Activated naive CD4-positive, alpha-beta T cell treated with anti-CD3 and anti-CD28 coated beads, Interleukin-2, amount 50 U/mL, for 16 hours (primary cell): ENCODE measurements at places on chromosomes 6 and 20.

DNA sequence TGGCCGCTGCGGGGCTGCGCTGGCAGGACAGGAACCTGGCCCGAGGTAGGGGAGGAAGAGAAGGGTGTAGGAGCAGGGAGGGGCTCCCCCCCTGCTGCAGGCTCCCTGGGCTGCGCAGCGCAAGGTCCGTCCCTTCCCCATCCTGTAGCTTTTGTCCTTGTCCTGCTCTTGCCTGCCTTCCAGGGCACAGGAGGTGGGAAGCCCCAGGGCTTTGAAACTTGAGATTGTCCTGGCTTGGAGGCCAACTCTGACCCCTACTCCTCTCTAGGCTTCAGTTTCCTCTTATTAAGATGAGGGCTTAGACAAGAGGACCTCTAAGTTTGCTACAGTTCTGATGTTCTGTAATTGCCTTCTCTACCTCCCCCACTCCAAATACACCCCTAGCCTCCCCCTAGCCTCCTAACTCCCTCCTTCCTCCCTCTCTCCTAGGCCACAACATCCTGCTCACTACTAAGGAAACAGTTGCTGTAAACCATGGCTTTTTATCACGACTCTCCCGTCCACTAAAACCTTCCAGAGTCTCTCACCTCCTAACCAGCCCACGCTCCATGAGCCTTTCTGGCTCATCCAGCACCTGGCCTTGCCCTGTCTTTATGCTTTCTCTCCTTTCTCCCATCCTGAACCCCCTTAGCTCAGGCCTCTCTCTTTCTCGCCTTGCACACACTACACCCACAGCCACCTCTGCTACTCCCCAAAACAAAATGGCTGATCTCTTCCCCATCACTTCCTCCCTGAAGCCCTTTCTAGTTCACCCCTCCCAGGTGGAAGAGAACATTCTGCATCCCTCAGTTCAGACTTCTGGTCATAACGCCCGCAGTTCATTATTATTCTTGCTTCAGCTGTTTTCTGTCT is 10.2 kb downstream of the UNC5CL start:
- no peak for DNase-seq

DNA sequence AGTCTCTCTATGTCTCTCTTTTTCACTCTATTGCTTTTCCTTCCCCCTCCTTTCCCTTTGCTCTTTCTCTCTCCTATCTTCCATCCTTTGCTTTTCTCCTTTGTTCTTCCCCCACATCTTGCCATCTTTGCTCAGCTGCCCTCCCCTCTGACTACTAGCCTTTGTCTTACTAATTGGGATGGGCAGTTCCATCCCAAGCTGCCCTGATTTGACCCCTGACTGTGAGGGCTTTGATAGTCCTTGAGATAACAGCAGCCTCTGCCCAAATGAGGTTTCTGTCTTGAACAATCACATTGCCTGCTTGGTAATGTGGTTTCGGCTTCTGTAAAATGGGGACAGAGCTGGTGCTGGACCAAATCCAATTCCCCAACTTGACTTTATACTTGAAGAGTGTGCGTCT is 327.7 kb downstream of the DHX35 start:
- DNase-seq, result no peak

DNA sequence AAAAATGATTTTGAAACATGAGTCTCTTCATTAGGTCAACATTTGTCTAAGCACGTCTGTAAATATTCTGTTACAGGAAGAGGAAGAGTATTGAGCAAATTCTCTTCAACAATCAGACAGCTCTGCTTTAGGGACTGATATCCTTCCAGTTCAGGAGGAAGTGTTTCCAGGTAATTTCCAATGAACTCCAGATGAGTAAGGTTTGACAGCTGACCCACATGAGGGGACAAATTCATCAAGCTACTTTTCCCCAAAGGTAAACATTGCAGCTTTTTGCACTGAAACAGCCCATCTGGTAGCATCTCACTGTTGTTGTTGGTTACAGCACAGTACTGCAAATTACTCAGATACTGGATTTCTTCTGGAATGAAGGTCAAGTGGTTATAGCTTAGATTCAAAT is 18.1 kb downstream of the ENPP1 start:
- DNase-seq, result no peak

GRCh38 chr6:55621993-55622392 is 43.0 kb upstream of the HMGCLL1 start:
- no peak for DNase-seq

GRCh38 chr6:98640366-98640765 is 194.0 kb upstream of the POU3F2 start:
- DNase-seq, result no peak

- DNase-seq, result no peak
Observed at GRCh38 chr20:57856658-57857057, 146.8 kb upstream of the PMEPA1 start.

- DNase-seq, result no peak
Observed at GRCh38 chr6:131067521-131067920, 4.5 kb upstream of the EPB41L2 start.

DNA sequence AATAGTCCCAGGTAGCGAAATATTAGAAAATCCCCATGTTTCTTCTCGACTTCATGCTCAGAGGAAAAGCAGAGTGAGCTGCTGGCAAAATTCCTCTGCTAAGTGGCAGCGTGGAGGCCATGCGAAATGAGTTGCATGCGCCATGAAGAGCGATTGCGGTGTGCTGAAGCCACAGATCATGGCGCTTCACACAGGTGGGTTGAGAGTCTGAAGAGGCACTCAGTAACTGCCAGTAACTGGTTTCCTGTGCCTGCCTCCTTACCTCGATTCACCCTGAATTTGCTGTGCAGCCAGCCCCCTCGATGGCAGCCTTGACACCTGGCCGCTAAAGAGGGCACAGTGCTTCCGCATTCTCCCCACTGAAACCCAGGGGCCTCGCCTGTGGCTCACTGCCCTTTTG is 301.5 kb downstream of the NRN1 start:
- DNase-seq, result no peak

- DNase-seq, result no peak
Observed at GRCh38 chr6:41055149-41055548, 2.1 kb downstream of the APOBEC2 start.

DNA sequence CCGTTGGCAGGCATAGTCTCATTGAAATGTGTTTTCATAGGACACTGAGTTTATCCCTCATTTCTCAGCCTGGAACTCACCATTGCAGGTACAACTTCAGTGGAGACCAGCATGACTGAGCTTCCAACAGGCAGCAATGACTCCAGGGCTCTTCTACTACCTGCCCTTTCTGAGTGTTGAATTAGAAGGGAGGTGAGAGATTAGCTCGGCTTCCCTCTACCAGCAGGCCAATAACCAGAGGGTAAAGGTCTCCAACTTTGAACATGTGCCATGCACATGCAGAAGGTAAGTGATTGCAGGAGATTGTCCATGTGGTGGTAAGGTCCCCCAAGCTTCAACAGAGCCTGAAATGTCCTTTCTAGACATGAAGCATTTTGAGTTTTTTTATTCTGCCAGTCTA is 233.8 kb upstream of the SUPT3H start:
- no peak for DNase-seq

DNA sequence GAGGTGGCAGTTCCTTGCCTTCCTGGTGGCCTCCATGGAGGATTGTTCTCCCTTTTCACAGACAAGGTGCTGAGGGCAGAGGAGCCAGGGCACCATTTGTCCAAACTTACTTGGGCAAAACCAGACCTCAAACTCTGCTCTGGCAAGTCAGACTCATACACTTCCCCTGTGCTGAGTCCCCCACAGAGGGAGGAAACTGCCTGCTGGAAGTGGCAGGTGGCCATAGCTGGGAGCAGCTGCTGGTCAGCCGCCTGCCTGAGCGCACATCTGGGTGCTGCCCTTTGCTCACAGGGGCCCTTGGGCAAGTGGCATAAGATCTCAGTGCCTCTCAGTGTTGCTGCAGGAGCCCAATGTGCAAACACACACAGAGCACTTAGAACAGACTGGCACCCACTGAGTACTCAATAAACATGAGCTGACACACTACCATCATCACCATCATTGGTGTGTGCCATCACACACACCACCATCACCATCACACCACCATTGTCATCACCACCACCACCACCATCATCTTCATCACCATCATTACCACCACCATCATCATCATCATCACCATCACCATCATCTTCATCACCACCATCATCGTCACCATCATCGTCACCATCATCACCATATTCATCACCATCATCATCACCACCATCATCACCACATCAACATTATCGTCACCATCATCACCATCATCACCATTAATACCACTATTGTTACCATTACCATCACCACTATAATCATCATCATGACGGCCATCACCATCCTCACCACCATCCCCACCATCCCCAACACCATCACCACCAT is 17.6 kb downstream of the NOL4L start:
- no peak for DNase-seq

DNA sequence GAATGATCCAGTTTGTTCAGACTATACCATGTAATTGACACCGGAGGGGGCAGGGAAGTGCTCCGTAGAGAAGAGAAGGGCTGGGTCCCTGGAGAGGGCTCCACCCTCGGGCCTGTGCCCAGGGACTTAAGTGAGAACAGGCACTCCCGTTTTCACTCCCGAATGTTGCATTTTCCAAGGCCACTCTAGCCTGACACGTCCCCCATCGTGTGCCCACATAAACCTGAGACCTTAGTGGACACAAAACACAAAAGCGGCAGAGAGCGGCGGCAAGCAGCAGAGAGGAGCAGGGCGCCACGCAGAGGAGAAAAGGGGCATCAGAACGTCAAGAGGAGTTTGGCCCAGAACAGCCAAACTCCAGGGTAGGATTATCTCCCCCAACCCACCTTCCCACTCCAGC is 1405.1 kb downstream of the GRIK2 start:
- DNase-seq, result no peak

- DNase-seq, result no peak
Observed at GRCh38 chr20:38175304-38176180, 10.5 kb upstream of the TGM2 start.

DNA sequence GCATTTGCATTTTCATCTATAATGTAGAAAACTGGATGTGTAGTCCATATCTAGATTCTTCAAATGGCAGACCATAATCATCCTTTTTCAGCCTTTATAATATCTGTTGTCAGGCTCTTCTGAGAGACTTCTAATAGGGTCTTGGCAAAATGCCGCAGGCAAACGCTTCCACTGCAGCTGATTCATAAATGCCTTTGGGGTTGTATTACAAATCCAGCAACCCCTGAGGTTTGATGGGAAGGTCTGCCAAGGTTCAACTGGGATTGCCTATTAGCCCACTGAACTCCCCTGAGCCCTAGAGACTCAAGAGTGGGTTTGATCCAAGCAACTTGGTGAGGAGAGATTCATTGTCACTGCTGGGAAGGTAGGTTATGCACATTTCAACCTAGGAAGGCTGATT is 365.2 kb upstream of the POU3F2 start:
- no peak for DNase-seq

GRCh38 chr20:48374991-48375595 is 452.7 kb downstream of the PREX1 start:
- DNase-seq, result no peak

- no peak for DNase-seq
Observed at GRCh38 chr6:3744211-3744900, 7.2 kb downstream of the PXDC1 start.

DNA sequence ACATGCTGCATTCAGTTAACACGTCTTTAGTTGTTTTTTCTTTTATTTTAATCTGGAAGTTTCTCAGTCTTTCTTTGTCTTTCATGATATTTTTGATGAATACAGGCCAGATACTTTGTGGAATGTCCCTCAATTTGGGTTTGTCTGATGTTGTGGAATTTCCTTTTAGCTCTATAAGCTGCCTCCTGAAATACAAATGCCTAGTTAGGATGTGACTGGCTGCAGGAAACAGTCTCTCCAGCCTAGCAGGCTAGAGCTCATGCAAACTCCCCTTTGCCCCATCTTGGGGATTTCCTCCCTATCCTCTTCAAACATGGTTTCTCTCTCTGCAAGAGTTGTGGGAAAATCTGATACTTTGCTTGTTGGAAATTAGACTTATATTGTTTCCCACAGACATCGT is 89.3 kb upstream of the JAG1 start:
- DNase-seq, result no peak

DNA sequence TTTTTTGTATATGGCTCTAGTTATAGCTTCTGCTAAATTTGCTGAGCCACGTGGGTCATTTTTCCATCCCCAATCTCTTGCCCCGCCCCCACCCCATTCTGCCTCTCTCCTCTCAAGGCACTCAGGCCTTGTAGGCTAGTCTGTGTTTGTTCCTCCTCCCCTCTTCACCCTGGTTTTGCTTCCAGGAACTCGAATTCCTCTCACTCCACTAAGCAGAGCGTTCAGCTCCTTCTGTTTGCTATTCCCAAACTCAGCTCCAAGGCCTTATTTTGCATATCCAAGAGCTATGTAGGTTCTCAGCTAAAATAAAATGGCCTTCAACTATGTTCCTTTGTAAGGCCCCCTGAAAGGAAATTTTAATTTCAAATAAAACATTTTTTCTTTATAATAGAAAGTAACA is 1293.7 kb downstream of the EPHA7 start:
- DNase-seq, result no peak

GRCh38 chr20:47659904-47660601 is 125.2 kb downstream of the SULF2 start:
- DNase-seq, result no peak

DNA sequence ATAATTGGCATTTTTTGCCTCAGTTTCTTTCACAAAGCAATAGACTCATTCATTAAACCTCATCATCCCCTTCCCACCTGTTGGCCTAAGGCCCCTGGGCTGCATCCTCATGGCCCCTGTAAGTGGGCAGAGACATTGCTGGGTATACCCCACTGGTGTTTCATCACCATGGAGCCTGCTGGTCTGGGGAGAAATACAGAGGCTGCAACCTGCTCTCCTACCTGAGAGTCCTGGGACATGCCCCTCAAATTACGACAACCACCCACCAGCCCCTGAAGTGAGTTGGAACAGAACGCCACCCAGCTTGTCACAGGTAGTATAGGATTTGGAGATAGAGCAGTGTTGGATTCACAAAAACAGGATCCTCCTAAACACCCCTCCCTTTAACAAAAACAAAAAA is 190.8 kb downstream of the ANKRD60 start:
- no peak for DNase-seq

- no peak for DNase-seq
Observed at GRCh38 chr20:50613438-50614169, 77.7 kb downstream of the RIPOR3 start.

DNA sequence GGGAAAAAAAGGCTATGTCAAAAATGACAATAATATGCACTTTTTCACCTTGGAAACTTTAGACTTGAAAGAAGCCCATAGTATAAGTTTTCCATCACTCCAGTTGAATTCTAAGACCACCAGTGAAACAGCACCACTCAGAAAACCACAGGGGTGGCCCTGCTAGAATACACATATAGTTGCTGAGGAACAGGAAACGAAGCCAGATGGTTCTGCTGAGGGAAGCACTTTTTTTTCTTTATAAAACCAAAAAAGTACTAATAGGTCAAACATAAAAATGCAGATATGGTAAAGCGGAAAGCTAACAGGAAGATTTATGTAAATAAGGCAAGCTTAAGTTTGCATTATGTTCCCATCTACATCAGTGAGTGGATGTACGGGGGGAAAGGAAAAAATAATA is 303.9 kb downstream of the FOXC1 start:
- no peak for DNase-seq

GRCh38 chr6:125952764-125953501 is 3.6 kb upstream of the HINT3 start:
- DNase-seq, result no peak

GRCh38 chr20:45104786-45105185 is 3.9 kb upstream of the KCNS1 start:
- no peak for DNase-seq

GRCh38 chr6:166097914-166098522 is 69.6 kb downstream of the TBXT start:
- peak; percentile 63 for DNase-seq
